Stimulated activated CD4-positive, alpha-beta T cell treated with anti-CD3 and anti-CD28 coated beads, TNF-alpha, amount 100 ng/mL, for 24 hours (primary cell): ENCODE measurements at places on chromosomes 11 and 22.

DNA sequence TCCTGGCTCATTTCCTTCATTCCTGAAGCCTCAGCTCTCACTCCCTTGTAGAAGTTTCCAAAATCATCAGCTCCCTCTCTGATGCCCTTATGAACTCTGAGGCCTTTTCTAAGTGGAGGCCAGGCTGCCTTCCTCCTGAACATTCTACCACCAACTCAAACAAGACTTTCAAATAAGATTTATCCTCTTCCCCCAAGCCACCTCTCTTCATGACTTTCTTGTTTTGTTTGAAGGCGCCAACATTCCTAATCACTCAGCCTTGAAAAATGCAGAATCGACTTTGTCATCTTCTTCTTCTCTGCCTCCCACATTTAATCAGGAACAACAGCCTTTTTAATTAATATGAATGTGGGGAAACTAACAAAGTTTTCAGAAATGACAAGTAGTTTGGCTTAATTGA, 927.9 kb downstream of the OPCML start:
- no peak for DNase-seq

DNA sequence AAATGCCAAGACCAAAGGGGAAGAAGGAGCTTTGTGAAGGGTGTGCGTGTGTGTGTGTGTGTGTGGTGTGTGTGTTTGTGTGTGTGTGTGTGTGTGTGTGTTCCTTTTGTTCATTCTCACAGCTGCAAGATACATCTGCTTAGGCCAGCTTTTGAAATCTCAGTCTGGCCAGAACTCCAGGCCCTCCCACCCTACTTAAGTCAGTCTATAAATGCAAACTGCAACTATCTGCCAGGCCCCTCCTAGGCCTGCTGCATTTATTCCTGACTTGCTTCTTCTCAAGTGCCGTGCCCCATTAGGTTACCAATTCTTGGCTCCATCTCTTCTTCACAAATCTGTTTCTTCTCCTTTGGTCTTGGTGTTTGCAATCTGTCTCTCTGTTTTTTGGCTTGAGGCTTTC, 21.6 kb upstream of the RIC3 start:
- no peak for DNase-seq

GRCh38 chr11:120709808-120710207, 198.3 kb downstream of the GRIK4 start:
- DNase-seq = no peak

GRCh38 chr11:10669258-10670033, 24.1 kb downstream of the IRAG1 start:
- no peak for DNase-seq

DNA sequence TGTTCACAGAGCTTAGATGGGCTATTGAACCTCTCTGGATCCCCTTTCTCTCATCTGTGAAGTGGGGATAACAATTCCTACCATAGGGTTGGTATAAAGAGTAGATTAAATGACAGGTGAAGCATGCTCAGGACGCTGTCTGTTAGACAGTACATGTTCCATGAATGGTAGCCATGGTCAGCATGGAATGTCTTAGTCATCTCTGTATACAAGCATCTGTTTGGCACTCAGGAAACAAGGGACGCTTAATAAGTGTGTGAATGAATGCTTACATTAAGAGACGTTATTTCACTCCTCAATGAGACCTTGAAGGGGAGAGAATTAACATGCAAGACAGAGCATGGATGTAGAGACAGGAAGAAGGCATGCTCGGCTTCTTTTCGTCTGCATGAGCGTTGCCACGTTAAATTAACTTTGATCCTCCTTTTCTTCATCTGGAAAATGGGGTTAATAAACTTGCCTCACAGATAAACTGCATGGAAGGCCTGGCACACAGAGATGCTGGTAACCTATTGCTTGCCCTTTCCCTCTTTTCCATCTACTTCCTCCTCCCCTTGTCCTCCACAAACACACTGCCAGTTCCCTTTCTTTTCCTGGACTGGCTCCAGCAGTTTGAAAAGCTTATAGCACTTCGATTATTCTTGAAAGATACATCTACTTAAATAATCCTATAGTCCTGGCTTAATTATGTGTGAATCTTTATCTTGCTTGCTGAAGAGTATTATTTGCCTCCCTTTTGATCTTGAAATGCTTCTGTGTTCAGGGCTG, 267.2 kb upstream of the MTNR1B start:
- DNase-seq = no peak

DNA sequence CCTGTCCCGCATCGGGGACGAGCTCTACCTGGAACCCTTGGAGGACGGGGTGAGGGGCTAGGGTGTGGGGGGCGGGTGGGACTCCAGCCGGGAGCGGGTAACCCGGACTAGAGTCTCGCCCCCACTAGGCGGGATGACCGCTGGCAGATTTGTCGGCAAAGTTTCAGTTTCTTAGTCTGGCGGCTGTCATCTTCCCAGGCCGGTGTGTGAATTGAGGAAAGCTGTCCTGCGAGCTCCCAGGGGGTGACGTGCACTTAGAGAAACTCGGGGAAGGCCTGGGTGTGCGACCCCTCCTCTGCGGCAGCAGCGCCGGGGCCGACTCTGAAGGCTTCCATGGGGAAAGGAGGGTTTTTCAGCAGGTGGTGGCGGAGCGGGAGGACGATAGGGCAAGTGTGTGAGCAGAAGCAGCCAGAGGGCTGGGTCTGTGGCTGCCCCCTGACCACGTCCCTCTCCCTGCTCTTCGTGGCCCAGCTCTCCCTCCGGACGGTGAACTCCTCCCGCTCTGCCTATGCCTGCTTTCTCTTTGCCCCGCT, 463 bp downstream of the RAD9A start:
- no peak for DNase-seq

DNA sequence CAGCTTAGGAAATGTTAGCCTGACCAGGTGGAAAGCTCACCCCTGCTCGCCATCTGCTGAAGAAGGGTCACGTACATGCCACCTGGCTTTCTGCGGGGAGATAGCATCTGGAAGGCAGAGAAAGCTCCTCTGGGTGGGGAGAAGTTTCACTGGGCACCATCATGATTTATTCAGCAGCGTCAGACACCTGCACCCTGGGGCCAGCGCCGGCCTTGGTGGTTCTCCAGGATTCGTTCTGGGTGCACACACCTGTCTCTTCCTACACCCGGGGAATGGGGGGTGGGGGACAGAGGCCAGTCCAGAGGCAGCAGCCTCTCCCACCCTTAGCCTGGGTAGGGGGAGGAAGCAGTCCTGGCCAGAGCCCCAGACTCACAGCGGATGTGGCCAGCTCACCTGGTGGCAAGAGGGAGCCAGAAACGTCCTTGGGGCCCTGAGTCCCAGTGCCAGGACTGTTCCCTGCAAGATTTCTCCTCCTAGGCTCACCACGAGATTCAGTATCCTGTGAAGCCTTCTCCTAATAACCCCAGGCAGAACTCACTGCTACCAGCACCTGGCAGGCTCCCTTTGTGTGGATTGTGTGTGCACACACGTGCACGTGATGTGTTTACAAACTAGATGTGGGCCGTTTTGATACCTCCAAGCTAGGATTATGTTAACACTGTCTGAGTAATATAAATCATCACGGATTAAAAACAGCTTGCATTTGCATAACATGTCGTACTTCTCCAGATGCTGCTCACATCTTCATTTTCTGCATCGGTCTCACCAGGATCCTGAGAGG, 17.3 kb upstream of the RASD2 start:
- DNase-seq = no peak

- no peak for DNase-seq
These were observed 489.3 kb downstream of the NTM start for GRCh38 chr11:131859538-131860210.

DNA sequence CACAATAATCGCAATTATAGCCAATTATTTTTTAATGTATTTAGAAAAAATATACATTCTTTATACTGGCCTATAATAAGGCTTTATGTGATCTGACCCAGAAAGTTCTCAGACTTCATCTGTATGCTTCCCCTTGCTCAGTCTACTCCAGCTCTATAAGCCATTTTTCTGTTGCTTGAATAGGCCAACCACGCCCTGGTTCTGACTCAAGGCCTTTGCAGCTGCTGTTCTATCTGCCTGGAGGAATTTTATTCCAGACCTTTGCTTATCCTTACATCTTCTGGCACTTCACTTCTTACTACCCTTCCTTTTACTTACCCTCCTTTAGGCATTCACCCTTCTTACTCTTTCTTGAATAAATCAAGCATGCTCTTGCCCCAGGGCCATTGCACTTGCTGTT, 54.9 kb upstream of the PDE3B start:
- DNase-seq = no peak

GRCh38 chr22:36510966-36511881, 4.4 kb upstream of the FOXRED2 start:
- DNase-seq = no peak

GRCh38 chr11:71995726-71996291, 2.9 kb upstream of the IL18BP start:
- DNase-seq = no peak

GRCh38 chr22:47113853-47114415, 351.5 kb downstream of the TBC1D22A start:
- DNase-seq = no peak

GRCh38 chr11:74570266-74571061, 21.9 kb upstream of the POLD3 start:
- DNase-seq = peak; percentile 12

DNA sequence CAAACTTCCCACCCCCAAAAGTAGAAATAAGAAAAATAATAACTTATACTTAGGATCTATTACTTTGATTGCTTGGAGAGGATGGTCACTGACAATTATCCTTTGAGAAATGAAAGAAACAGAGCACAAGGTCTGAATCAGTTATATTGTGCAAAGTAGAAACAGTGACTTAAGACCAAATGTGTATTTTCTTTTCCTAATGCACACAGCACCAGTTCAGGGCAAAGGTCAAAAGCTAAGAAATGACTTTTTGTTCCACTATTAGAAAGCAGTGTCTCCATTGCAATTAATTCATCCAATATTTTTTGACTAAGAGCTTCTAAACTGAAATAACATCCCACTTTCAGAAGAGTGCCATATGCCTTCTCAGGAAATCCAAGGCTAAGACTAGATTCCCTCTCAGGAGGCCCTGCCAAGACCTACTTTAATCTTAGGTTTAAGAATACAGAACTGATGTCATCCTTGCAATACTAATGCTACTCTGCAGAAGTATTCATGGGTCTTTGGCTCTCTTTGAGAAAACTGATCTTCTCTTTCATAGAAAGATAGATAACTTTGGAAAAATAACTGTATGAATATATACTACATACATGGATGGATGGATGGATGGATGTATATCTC, 147.0 kb downstream of the APOL5 start:
- no peak for DNase-seq

GRCh38 chr22:44583854-44584253, 85.8 kb upstream of the RTL6 start:
- no peak for DNase-seq

DNA sequence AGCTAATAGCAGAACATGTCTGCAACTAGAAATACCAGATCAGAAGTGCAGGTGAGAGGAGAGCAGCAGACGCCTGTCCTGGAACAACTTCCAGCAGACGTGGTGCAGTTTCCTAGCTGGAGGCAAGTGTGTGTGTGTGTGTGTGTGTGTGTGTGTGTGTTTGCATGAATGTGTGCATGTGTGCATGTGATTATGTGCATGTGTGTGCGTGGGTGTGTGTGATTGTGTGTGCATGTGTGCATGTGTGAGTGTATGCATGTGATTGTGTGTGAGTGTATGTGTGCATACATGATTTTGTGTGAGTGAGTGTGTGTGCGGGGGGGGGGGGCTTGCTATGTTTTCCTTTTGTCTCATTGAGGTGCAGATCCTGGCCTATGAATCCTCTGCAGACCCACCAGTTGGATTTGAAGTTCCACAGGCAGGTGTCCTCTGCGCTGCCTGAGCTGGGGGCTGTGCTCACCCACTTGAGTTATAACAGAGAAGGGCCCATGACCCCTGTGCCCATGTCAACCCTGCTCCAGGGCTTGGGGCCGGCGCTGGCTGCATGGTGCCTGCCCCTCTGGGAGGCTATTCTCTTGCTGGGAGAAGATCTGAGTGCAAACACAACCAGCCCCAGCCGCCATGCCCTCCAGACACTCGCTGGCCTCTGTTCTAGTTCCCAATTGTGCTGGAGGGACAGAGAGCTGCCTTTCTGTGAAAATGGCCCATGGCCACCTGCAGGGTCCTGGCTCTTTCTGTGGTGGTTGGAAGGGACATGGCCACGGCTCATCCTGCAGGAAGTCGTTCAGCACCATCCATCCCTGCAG, 821.3 kb downstream of the BRD1 start:
- no peak for DNase-seq

DNA sequence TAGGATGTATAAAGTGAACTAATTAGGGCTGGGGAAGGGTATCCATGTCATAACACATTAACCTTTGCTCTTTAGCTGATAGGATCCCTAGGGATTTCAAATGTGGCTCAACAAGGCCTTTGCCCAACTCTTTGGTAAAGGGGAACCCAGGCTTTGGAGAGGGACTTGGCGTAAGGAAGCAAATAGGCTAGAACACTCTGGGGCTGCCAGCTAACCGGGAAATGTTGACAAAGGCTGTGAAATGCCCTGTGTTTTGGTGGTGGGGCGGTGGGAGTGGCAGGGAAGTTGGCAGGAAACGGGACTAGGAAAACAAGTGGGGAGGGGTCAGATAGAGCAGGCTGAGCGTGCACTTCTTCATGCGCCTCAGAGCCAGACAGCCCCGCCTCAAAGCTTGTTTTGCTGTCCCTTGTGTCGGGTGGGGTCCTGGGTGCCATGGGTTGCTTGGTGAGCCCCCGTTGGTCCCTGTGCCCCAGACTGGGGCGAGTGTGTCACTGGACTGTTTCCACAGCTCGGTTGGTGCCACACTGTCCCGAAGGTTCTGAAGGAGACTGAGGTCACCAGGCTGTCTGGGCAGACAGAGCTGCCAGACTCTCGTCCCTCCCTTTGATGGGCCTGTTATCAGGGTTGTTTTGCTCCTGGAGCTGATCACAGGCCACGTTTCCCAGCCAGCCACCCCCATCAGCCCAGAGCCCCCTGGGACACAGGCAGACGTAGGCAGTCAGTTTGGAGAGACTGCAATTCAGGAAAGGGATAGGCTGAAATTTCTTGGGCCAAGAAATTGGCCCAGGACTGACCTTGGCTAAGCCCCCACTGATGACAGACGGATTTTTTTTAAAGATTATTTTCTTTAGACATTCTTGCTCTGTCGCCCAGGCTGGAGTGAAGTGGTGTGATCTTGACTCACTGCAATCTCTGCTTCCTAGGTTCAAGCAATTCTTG, 19.6 kb downstream of the KCTD21 start:
- DNase-seq = no peak

DNA sequence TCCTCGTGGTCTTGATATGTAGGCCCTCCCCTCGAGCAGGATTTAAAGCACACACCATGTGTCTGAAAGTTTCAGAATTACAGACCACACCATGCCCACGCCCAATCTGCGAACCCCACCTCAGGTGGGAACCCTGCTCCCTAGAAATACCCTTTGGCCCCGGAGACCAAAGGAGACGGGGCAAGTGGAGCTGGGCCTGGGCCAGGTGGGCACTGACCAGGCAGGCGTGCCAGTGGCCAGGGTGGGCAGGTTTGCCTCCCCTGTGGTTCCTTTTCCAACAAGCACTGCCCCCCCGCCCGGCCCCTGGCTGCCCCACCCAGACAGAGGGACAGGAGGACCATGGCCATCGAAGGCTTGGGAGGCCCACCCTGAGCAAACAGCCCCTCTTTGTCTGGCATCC, 400.4 kb downstream of the TBC1D22A start:
- DNase-seq = no peak
